ENCODE measurements at places on chromosomes 5 and 9. TPM values are rescaled to one million over a fixed set of nuclear protein-coding genes. Genes with fewer than 3 reads are reported as not detected.

The PCDHB2 gene
- 4.0 TPM for total RNA-seq

- no peaks in the 10 kb centered on the region for H3K4me1 ChIP-seq
- H3K27me3 ChIP-seq = no peaks in the 10 kb centered on the region
- H3K36me3 ChIP-seq = no peaks in the 10 kb centered on the region
- DNase-seq = no peak
- no peak overlapping the region for H3K27ac ChIP-seq
Measured at GRCh38 chr5:20556115-20556763, 568.2 kb upstream of the CDH18 start.

DNA sequence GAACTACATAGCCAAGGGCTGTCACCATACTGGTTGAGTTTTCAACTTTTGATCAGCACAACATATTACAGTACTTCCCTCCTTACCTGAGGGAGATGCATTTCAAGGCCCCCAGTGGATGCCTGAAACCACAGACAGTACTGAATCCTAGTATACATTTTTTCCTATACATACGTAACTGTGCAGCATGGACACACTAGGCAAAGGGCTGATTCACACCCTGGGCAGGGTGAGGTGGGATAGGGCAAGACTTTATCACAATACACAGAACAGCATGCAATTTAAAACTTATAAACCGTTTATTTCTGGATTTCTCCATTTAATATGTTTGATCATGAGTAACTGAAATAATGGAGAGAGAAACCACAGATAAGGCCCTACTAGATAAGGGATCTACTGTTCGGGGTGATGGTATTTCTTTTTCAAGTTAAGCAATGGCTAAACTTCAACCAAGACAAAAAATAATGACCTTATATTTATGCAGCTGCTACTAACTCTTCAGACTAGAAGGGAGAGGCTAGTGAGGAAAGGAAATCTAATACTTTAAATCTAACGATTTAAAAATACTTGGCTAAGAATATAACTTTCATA, 186.9 kb upstream of the GNA14 start:
- H3K4me1 ChIP-seq = peaks cover 13% of the 10 kb centered on the region
- H3K27ac ChIP-seq = no peak overlapping the region
- DNase-seq = no peak
- no peak overlapping the region for H3K4me3 ChIP-seq

DNA sequence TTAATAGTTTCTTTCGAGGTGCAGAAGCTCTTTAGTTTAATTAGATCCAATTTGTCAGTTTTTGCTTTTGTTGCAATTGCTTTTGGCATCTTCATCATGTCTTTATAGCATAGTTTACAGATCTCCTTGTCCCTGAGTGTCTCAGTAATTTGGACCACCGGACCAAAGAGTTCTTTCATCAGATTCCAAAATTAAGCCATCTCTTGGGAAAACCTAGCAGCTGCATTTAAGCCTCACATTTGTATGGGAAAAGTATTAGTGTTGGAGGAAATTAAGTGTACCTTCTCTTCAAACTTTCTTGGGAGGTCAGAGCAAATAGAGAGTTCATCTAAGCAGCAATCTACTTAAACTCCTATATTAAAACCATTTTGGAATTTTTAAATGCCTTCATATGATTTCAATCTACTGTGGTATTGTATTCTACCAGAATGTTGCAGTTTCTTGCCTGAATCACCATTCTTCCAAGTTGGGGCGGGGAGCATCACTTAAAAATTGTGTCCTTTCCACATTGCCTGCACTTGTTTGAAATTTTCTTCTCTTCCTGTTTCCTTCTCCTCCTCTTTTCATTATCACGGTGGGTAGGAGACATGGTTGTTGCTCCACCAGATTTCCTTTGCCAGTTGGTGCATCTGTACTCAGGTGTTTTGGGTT, 97.3 kb upstream of the DAB2 start:
- H3K4me1 ChIP-seq = 0 out of 2 replicates have a peak, but pooled peaks cover 8% of the 10 kb centered on the region
- no peak for DNase-seq
- no peak overlapping the region for H3K27ac ChIP-seq
- no peaks in the 10 kb centered on the region for H3K36me3 ChIP-seq

- no peak for DNase-seq
- no peaks in the 10 kb centered on the region for H3K27me3 ChIP-seq
Measured at GRCh38 chr9:76419782-76420380, 25.7 kb upstream of the RFK start.

The SPAAR gene
- 0.73 TPM for total RNA-seq

The CDH12 gene
- total RNA-seq = not detected

- H3K27ac ChIP-seq = no peak overlapping the region
- no peaks in the 10 kb centered on the region for H3K27me3 ChIP-seq
- DNase-seq = no peak
- H3K4me3 ChIP-seq = no peak overlapping the region
- no peaks in the 10 kb centered on the region for H3K4me1 ChIP-seq
- H3K36me3 ChIP-seq = no peaks in the 10 kb centered on the region
Measured at GRCh38 chr5:106171132-106171531, 1499.6 kb downstream of the EFNA5 start.

- no peak overlapping the region for H3K27ac ChIP-seq
- no peak for DNase-seq
- H3K4me1 ChIP-seq = peaks cover 40% of the 10 kb centered on the region
- no peaks in the 10 kb centered on the region for H3K27me3 ChIP-seq
- H3K36me3 ChIP-seq = no peaks in the 10 kb centered on the region
Measured at GRCh38 chr9:14318361-14318760, 4.4 kb upstream of the NFIB start.

Measured in PC-9 (cell line).